ENCODE measurements at places on chromosomes 7 and 10. TPM values are rescaled to one million over a fixed set of nuclear protein-coding genes. Genes with fewer than 3 reads are reported as not detected.

The SEMA3D gene
- polyA plus RNA-seq, result 0.93 TPM

The SLC39A12 gene
- polyA plus RNA-seq, result not detected

GRCh38 chr10:23204773-23205172 is 12.7 kb downstream of the PTF1A start:
- H3K4me1 ChIP-seq, result no peaks in the 10 kb centered on the region
- DNase-seq, result no peak
- no peaks in the 10 kb centered on the region for H3K36me3 ChIP-seq
- H3K4me3 ChIP-seq, result no peak overlapping the region

- H3K27ac ChIP-seq, result peak overlapping the region; percentile 89
- H3K4me3 ChIP-seq, result peak overlapping the region; percentile 9
- no peaks in the 10 kb centered on the region for H3K36me3 ChIP-seq
- H3K27me3 ChIP-seq, result no peaks in the 10 kb centered on the region
- H3K4me1 ChIP-seq, result peaks cover 57% of the 10 kb centered on the region
These were observed 63.7 kb downstream of the ARHGAP12 start for GRCh38 chr10:31864834-31865518.

GRCh38 chr10:47183704-47184041 is 116.3 kb upstream of the GDF10 start:
- no peaks in the 10 kb centered on the region for H3K36me3 ChIP-seq
- peak overlapping the region; percentile 27 for H3K27ac ChIP-seq
- H3K27me3 ChIP-seq, result no peaks in the 10 kb centered on the region

GRCh38 chr10:128894641-128895040 is 572.4 kb upstream of the MGMT start:
- H3K4me1 ChIP-seq, result no peaks in the 10 kb centered on the region
- H3K4me3 ChIP-seq, result no peak overlapping the region

GRCh38 chr10:75466001-75466400 is 34.6 kb downstream of the LRMDA start:
- DNase-seq, result no peak
- no peaks in the 10 kb centered on the region for H3K36me3 ChIP-seq
- peaks cover 30% of the 10 kb centered on the region for H3K4me1 ChIP-seq
- no peak overlapping the region for H3K4me3 ChIP-seq
